ENCODE measurements at places on chromosomes 12 and 14.

- no peak for DNase-seq
Measured at GRCh38 chr12:2693244-2693860, 101.4 kb upstream of the FKBP4 start.

DNA sequence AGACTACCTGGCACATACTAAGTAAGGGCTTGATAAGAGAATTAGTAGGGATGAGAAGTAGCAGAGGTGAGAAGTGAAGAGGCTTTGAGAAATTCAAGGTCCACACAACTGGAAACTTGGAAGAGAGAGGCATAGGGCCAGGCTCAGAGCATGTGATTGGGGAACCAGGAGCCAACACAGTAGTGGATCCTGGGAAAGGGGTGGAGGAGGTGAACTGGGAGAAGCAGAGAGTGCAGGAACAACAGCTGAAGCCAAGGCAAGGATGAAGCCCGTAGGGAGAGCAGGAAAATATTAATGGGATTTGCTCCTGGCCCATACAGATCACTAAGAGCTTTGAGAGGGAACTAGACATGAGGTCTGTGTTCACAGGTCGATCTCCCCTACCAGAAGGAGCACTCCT is 1.4 kb upstream of the ITGB7 start:
- no peak for DNase-seq

GRCh38 chr12:105166736-105167135 is 59.2 kb downstream of the WASHC4 start:
- no peak for DNase-seq

DNA sequence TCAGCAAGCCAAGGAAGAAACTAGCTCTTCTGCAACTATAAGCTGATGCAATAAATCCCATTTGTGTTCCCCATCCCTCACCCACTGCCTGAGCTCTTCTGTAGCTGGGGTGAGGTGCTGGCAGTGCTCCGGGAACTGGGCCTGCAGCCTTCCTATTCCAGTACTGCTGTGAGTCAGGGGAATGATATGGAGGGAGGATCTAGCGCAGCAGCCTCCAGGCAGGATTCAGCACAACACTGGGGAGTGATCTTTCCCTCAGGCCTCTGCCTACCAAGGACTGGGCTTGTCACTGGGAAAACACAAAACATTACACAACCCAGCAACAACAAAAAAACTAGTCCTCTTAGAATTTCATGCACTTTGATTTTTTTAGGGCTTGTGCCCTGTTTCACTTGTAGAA is 58.7 kb downstream of the ST8SIA1 start:
- DNase-seq = no peak

GRCh38 chr12:4118601-4119156 is 154.9 kb upstream of the CCND2 start:
- DNase-seq = no peak

- no peak for DNase-seq
Measured at GRCh38 chr14:95065411-95065810, 91.9 kb downstream of the DICER1 start.

DNA sequence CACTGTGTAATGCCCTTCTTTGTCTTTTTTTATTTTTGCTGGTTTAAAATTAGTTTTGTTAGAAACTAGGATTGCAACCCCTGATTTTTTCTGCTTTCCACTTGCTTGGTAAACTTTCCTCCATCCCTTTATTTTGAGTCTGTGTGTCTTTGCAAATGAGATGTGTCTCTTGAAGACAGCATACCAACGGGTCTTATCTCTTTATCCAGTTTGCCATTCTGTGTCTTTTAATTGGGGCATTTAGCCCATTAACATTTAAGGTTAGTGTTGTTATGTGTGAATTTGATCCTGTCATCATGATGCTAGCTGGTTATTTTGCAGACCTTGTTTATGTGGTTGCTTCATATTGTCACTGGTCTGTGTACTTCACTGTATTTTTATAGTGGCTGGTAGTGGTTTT is 43.5 kb upstream of the LALBA start:
- DNase-seq = no peak

- DNase-seq = no peak
Measured at GRCh38 chr14:102583726-102584125, 8.7 kb upstream of the RCOR1 start.

All from activated T-cell treated with anti-CD3 and anti-CD28 coated beads for 1 hour (primary cell).